ENCODE measurements at places on chromosomes 3 and 15.

DNA sequence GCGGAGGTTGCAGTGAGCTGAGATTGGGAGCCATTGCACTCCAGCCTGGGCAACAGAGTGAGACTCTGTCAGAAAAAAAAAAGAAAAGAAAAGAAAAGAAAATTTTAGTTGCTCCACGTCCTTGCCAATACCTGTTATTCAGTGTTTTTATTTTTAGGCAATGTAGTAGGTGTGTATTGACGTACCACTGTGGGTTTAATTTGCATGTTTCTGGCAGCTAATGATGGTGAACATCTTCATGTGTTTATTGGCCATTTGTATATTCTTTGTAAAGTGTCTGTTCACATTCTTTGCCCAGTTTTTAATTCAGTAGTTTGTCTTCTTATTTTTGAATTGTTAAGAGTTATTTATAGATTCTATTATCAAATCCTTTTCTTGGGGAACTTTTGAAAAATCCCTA lies 38.1 kb upstream of the GCSAM start:
- DNase-seq, result no peak

GRCh38 chr15:79515300-79516027 lies 83.3 kb downstream of the MINAR1 start:
- no peak for DNase-seq

- no peak for DNase-seq
Observed at GRCh38 chr15:58475573-58476524, 44.1 kb downstream of the LIPC start.

- DNase-seq, result no peak
Observed at GRCh38 chr3:8441969-8442559, 59.6 kb upstream of the LMCD1 start.

DNA sequence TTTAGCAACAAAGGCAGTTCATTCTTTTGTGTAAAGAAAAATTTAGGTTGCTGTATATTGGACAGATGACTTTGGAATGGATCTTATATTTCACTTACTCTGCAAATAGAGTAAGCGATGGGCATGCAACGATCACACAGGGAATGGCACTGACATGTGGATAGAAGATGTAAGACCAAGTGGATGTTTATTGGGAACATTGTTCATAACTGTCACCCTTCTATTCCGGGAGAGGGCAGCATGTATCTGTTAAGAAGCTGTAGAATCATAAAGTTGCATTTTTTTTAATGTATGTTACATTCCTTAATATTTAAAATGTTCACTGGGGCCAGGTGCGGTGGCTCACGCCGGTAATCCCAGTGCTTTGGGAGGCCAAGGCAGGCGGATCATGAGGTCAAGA lies 41.2 kb downstream of the HPS3 start:
- no peak for DNase-seq

DNA sequence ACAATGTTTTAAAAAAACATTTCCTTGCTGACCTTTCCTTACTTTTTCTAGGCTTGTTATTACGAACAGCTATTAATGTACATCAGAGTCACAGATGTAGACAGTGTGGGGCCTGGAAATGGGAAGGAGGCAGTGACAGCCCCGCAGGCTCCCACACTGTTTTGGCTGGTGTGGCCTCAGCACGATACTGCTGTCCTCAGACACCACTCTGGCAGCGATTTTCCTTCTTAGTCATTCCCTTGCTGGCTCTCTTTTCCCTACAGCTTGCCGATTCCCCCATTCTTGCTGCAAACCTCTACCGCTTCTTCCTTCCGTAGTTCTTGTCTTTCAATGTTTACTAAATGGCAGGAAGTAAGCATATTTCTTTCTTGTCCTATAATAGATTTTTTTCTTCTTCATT lies 113.1 kb downstream of the ABI3BP start:
- no peak for DNase-seq
